Mesothelial cell of epicardium (in vitro differentiated cells): ENCODE measurements at places on chromosomes 4 and X.

DNA sequence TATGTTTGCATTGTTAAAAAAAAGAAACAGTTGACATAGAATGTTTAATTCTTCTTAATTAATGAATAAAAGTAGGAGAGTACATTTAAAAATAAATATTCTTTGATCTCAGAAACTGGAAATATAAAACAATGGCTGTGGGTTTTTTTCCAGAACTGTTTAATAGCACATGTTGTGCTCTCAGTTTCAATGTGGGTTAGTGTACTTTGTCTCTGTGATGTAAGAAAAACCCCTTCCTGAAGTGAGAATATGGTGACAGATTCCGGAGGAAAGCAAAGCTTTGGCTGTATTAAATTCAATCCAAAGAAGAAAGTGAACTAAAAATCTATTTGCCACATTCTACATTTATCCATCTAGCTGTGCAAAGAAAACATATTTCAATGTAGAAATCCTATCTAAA, 261.9 kb upstream of the ADGRL3 start:
- DNase-seq, result no peak

- no peak for DNase-seq
Observed at GRCh38 chr4:24928708-24929107, 15.9 kb upstream of the CCDC149 start.

- DNase-seq, result no peak
Observed at GRCh38 chrX:44945736-44946135, 72.7 kb downstream of the KDM6A start.

GRCh38 chr4:52744588-52744987, 6.6 kb downstream of the ERVMER34-1 start:
- no peak for DNase-seq

- no peak for DNase-seq
Observed at GRCh38 chrX:114611018-114611619, 27.2 kb downstream of the HTR2C start.

DNA sequence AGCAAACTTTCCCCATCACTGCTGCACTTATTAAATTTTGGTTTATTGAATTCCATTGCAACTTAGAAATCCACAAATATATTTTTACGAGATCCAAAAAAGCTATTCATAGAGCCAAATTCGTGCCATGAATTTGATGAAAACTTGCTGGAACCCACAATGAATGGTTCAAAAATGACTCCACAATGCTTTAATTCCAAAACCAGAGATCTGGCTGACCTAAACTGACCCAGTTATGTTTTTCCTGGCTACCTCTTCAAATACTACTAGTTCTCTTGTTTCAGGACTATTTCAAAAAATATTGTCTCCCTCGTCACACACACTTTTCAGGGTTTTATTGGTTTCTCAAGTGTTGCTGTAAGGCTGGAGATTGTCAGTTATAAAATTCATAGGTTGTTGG, 474.8 kb downstream of the PDGFC start:
- DNase-seq, result no peak

GRCh38 chr4:43776371-43776770, 672.2 kb downstream of the KCTD8 start:
- no peak for DNase-seq

- no peak for DNase-seq
Observed at GRCh38 chr4:70754470-70754869, 32.7 kb downstream of the RUFY3 start.

- DNase-seq, result no peak
Observed at GRCh38 chrX:97482666-97483300, 599.1 kb downstream of the RPA4 start.

GRCh38 chrX:9280831-9281230, 184.0 kb upstream of the TBL1X start:
- no peak for DNase-seq

- DNase-seq, result no peak
Observed at GRCh38 chr4:78863991-78864390, 75.2 kb downstream of the PAQR3 start.

GRCh38 chr4:89539374-89539773, 231.8 kb upstream of the GPRIN3 start:
- no peak for DNase-seq

- DNase-seq, result no peak
Observed at GRCh38 chr4:76980261-76980660, 30.7 kb downstream of the SEPTIN11 start.
